ENCODE measurements at places on chromosomes 3 and 15. TPM values are rescaled to one million over a fixed set of nuclear protein-coding genes. Genes with fewer than 3 reads are reported as not detected.

Gene FMN1
- total RNA-seq = 6.2 TPM

Gene PEX11A
- total RNA-seq = 2.1 TPM

Gene GCHFR
- 11.5 TPM for total RNA-seq

Gene SKOR1
- 0.13 TPM for total RNA-seq

Gene ATG3
- total RNA-seq = 47.7 TPM

Gene FSTL1
- total RNA-seq = 376 TPM

Gene KBTBD8
- total RNA-seq = 0.48 TPM

Gene SLCO2A1
- 2.3 TPM for total RNA-seq

Gene HTR3E
- not detected for total RNA-seq

Gene RARRES1
- total RNA-seq = 88.2 TPM

Gene GPR87
- not detected for total RNA-seq

Gene MUC13
- total RNA-seq = not detected

Gene CCR1
- not detected for total RNA-seq

Gene KBTBD13
- 0.13 TPM for total RNA-seq

Gene PRSS50
- not detected for total RNA-seq

Gene DNAJB8
- not detected for total RNA-seq

Gene CADPS
- total RNA-seq = 1.9 TPM

Gene EXD1
- not detected for total RNA-seq

Gene ADPRH
- total RNA-seq = 2.3 TPM

Gene KCNH8
- total RNA-seq = not detected

Gene CHST14
- total RNA-seq = 41.4 TPM

Gene NSMCE3
- total RNA-seq = 10.0 TPM

Gene SLC22A14
- total RNA-seq = not detected

Gene OR5H6
- total RNA-seq = not detected

Gene SLC9C1
- 0.26 TPM for total RNA-seq

Gene LRRIQ4
- total RNA-seq = not detected

Gene SHC4
- total RNA-seq = 1.5 TPM

Gene SYNM
- total RNA-seq = 0.65 TPM

Gene FNDC3B
- total RNA-seq = 68.2 TPM

Gene ATP13A4
- not detected for total RNA-seq

Gene UBE2Q2
- total RNA-seq = 31.9 TPM

Gene ZNF80
- total RNA-seq = not detected

Gene SMCO1
- not detected for total RNA-seq

Gene CHRNA7
- total RNA-seq = 1.2 TPM

Gene RBMS3
- total RNA-seq = 21.4 TPM

Gene FBLN2
- total RNA-seq = 25.2 TPM

Gene ALDH1L1
- total RNA-seq = not detected

Gene PLA2G4E
- not detected for total RNA-seq

Gene SCN11A
- under 0.01 TPM for total RNA-seq

Gene IGSF11
- total RNA-seq = not detected

Gene ALS2CL
- 2.1 TPM for total RNA-seq

Gene TGM5
- not detected for total RNA-seq

Gene GHSR
- not detected for total RNA-seq

Gene GOLGA8T
- total RNA-seq = not detected

Gene FGF12
- total RNA-seq = 2.9 TPM

Gene RAB43
- 17.6 TPM for total RNA-seq

Data from epithelial cell of alveolus of lung (primary cell).